HT1080 (cell line): ENCODE measurements at places on chromosomes 12 and 14. TPM values are rescaled to one million over a fixed set of nuclear protein-coding genes. Genes with fewer than 3 reads are reported as not detected.
A peak's percentile ranks its signal among the peaks of the same experiment; 100 is the strongest.

GRCh38 chr12:76060111-76060510 is 24.4 kb downstream of the NAP1L1 start:
- no peak for DNase-seq

DNA sequence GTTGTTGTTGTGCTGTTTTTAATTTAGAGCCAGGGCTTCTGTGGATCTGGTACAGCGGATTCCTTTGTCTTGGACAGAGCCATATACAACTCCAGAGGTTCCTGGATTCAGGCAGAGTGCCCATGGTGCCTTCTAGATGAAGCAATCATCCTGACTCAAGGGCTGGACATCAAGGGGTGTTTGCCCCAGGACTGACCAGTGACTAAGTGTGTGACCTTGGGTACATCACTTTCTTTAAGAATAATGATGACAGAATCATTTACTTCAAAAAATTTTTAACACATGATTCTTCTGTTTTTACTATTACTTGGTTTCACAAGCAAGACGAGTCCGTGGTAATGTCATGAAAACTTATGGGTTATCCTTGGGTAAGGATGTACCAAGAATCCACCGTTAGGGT is 397.3 kb downstream of the ZFP36L1 start:
- no peak for DNase-seq

GRCh38 chr12:2675776-2676175 is 119.0 kb upstream of the FKBP4 start:
- DNase-seq: no peak

The AQP6 gene
- total RNA-seq: not detected in 2 replicates

DNA sequence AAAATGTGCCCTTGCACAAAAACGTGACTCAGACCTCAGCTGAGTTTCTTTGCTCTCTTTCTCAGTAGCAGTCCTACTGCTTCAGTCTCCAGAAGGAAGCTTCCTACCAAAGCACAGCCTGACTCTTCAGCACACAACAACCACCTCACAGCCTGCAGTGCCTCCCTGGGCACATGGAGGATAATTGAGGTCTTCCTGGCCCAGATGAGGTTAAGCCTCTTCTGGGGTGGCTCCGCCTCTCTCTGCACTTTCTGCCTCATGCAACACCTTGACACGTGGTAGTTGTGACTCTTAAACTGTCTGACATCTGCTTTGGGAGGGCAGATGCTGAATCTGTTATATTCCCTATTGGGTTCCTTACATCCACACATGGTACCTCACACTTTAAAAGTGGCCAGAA is 33.8 kb downstream of the GIT2 start:
- peak; percentile 36 for DNase-seq

GRCh38 chr12:464484-465267 is 4.9 kb downstream of the B4GALNT3 start:
- no peak for DNase-seq
